ENCODE measurements at places on chromosomes 11 and 22.

DNA sequence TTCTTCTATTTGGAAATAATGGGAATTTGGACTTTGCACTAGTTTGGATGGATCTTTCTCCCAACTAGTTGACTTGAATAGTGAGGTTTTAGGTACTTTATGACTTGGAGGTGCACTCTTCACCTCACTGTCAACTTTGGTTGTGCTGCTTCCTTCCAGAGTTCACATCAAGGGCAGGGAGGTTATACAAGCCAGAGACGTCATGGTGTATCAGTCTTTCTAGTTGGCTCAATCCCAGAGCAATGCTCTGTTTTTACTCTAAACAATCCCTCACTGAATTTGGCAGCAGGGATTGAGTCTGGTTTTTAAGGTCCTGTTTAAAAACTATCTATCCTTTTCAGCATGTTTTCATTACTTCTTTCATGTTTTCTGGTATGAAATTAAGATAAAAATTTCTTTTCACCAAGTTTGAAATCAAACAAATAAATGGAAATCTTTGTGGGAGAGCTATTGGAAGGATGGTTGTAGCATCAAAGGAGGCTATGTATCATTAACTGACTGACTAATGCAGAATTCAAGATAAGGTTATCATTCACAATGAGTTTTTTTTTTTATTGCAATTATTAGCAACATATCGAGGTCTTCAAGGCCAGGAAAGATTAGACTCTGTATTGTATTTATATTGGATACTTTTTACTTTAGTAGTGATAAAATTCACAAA lies 28.0 kb upstream of the ZBED5 start:
- no peak for DNase-seq

DNA sequence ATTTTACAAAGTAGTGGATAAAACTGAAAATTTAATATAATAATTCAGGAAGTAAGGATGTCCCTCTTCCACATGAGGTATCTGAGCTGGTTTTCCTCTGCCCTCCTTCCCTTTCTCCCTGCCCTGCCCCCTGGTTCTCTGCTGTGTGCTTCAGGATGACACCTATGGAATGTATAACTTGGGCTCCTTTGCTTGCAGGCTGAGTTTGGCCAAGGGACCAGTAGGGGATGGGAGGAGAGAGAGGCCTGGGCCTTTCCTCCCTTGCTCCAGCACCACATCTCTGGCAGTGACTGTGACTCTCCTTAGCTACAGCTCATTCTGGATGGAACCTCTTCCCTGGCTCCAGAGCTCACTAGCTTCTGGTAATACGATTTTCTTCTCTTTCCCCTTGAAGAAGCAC lies 10.1 kb downstream of the IRAG1 start:
- no peak for DNase-seq

- DNase-seq = no peak
Measured at GRCh38 chr22:25970999-25971811, 198.1 kb upstream of the SEZ6L start.

DNA sequence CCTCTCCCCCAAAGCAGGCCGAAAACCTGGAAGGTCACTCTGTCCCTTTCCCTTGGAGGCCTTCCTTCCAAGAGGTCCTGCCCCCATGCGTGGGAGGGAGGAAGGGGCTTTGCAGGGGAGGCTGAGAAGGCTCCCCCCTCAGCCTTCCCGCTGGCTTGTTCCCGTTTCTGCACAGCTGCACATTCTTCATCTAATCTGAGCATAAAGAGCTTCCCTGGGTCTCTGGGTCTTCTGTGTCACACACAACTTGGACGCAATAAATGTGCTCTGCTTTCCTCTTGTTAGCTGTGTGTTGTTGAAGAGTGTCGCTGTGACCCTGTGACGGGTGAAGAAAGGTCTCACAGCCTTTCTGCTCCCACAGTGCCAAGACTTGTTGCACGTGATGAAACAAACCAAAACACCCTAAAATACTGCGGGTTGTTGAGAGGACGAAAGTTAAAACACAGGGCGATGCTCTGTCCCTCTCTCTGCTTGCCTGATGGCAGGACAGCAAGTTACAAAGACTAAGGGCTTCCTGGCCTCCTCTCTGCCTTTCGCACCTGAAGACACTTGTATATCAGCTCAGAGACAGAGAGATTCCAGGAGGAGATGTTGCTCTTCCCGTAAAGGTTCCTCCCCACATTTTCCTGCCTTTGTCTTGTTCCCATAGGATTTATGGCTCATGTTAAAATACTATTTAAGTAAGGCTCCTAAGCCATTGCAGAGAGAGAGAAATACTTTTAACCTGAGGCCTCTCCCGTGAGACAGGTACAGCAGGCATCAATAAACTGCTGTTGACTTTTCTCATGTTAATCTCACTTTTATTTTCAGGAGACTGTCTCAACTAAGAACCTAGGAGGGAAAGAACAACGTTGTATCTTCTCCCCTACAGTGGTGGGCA lies 15.4 kb upstream of the IFITM3 start:
- no peak for DNase-seq

DNA sequence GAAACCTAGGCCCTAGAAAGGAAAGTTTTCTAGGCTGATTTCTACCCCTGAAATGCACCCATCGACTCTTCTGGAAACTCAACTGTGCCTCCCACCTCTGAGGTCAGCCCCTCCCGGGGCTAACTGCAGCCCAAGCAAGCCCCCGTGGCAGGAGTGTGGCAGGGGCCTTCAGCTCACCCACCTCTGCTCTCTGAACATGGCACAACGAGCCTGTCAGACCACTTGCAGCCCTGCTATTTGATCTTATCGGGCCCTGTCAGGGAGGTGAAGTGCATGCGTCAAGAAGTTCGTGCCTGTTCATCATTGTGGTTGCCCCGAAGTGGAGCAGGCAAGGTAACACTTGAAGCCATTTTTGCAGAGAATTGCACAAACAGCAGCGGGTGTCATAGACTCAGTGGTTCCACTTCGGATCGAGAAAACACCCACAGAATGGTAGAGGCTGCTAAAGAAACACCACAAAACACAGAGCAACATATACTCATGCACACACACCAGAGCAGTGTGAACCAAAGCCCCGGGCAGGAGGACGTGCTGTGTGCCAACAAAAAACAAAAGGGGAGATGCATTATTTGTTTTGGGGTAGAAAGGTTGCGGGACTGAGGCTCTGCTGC lies 262.7 kb downstream of the ETS1 start:
- DNase-seq = peak; percentile 82

GRCh38 chr11:115699733-115700132 lies 195.5 kb upstream of the CADM1 start:
- no peak for DNase-seq

DNA sequence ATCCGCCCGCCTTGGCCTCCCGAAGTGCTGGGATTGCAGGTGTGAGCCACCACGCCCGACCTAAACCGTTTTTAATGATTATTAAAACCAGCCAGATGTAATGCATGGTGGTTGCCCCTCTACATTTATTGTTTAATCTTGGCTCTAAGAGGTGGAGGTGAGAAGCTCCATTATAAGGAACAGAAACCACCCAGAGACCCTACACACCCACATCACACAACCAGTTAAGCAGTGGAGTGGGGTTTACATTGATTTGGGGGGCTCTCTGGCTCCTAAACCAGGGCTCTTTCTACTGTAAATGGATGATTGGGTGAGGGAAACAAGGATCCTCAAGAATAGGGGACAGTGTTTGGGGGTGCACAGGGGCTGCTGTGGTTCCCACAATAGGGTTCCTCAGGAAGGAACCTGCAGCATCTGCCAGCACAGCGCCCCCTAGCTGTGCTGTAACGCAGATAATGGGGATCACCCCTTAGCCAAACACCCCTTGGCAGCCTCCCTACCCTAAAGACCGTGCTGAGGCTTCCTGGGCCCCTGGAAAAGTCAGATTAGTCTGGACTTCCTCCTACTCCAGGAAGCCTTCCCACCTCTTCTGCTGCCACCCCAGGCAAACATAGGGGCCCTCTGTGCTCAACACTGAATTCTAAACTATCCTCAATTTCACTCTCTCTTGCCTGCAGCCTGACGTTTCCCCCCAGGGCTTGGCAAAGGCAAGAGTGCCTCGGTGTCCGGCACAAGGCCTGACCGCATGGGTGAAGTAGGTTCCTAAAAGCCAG lies 2.4 kb downstream of the MPST start:
- peak; percentile 68 for DNase-seq

GRCh38 chr11:128867277-128867676 lies at the start of gene KCNJ1:
Gene KCNJ1, minus strand, starts transcription at chr11:128867296. Its CDS starts 27,053 bp downstream, at chr11:128840243.
- no peak for DNase-seq

GRCh38 chr11:18692941-18693760 lies 5.4 kb upstream of the TMEM86A start:
- no peak for DNase-seq

GRCh38 chr11:116466801-116467200 lies 306.0 kb downstream of the BUD13 start:
- DNase-seq = no peak

DNA sequence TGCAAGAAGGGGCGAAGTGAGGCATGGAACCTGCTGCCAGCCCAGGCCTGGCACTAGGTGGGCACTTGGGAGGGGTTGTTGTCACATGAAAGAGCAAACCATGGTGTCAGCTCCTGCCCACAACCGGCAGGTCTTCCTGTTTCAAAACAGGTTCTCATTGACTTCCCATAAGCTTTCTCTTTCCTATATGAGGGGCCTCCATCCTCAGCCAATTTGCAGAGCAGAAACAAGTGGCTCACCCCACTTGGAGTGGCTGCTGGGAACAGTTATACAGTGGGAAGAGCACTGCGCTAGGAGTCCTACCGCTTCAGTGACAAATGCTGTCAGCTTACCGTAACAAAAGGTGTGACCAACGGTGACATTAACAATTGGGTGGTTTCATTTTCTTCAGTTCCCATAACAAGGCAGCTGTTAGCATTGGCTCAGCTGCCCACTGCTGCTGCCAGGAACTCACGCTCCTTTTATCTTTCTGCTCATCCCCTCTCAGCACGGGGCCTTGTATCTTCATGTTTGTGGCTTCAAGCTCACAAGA lies 10.2 kb upstream of the SSTR3 start:
- DNase-seq = peak; percentile 78

- DNase-seq = no peak
Measured at GRCh38 chr11:36210529-36210928, 78.7 kb downstream of the COMMD9 start.

GRCh38 chr11:75583718-75584658 lies 21.9 kb downstream of the SERPINH1 start:
- no peak for DNase-seq

- no peak for DNase-seq
Measured at GRCh38 chr11:102620818-102621561, 4.1 kb downstream of the MMP20 start.

- DNase-seq = no peak
Measured at GRCh38 chr11:21405422-21405821, 736.0 kb downstream of the NELL1 start.

- DNase-seq = no peak
Measured at GRCh38 chr22:36129486-36130388, 30.8 kb downstream of the APOL3 start.

GRCh38 chr22:37734964-37735451 lies 38.2 kb downstream of the TRIOBP start:
- no peak for DNase-seq

DNA sequence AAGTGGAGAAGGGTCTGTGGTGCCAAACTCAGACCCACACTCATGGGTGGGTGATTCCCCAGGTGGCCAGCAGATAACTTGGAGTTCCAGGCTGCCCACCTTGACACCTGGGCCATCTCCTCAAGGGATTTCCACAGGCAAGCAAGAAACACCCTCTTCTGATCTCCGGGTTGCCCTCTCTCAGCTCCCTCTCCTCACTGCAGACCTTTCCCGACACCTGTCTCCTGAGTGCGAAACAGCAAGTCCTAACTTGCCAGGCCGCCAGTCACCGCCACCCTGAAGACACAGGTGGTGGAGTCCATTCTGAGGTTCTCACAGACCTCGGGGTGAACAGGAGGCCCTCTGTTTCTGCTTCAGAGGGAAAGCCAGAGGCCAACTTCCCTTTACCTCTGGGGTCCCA lies 16.6 kb downstream of the GALNT18 start:
- DNase-seq = no peak

DNA sequence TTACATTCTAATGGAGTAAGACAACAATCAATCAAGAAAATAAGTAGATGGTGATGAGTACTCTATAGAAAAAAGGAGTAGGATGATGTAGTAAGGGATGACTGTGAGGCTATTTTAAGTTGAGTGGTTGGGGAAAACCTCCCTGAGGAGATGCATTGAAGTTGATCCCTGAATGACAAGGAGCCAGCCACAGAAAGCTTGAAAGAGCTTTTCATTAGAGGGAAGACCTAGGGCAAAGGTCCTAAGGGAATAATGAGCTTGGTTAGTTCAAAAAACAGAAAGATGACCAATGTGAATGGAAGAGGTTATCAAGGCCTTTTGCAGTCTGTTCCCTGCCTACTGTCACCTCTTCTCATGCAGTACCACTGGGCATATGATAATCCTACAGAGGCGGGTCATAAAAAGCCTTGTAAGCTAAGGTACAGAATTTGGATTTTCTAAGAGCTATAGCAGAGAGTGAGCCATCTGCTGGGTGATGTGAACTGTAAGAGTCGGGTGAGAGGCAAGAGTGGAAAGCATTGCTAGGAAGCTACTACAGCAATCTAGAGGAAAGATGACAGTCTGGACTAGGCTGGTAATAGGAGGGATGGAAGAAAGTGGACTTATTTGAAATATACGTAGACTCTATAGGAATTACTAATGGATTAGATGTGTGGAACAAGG lies 3.1 kb downstream of the PPP2R1B start:
- DNase-seq = no peak

- DNase-seq = no peak
Measured at GRCh38 chr22:26170795-26171580, 1.7 kb downstream of the SEZ6L start.

- DNase-seq = no peak
Measured at GRCh38 chr11:123443851-123444623, 14.0 kb downstream of the GRAMD1B start.

DNA sequence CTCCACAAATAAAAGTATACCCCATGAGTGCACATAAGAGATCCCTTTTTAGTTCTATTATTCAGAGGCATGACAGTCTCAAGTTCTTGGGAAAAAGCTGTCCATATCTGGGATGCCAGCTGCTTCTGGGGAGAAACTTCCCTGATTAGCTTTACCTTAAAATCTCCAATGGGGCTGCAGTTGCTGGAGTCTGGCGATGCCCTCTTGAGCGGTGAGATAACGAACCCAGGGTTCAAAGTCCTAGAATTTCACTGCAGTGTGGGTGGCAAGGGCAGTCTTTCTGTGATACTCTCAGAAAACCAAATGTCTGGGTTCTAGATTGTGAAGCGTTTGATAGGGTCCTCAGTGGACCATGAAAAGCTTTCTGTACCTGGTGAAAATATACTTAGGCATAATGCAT lies 7.4 kb upstream of the PRR33 start:
- DNase-seq = no peak

DNA sequence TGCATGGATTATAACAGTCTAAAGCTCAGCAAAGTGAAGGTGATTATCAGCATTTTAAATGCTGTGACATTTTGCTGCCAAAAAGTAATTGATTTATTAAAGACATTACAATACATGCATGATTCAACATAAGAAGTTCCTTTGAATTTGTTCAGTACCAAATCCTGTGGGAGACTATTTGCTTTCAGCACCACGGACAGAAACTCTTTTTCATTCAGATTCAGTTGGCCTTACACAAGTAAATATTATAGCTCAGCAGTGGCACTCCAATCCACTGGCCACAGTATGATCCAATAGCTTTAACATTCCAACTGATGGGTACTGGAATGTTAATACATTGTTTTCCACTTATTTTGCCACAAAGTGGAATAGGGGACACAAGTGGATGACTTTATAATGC lies 806.7 kb downstream of the NTM start:
- no peak for DNase-seq

Data from CD4-positive, alpha-beta T cell treated with Interleukin-6 for 4 hours (primary cell).